ENCODE measurements at places on chromosomes 1 and 21. TPM values are rescaled to one million over a fixed set of nuclear protein-coding genes. Genes with fewer than 3 reads are reported as not detected.

CYP4A11 gene
- total RNA-seq: 0.79 TPM

FMO4 gene
- 1.9 TPM for total RNA-seq

ADAMTS5 gene
- 28.4 TPM for total RNA-seq

PRKAA2 gene
- total RNA-seq: 0.96 TPM

BARHL2 gene
- not detected for total RNA-seq

DNA sequence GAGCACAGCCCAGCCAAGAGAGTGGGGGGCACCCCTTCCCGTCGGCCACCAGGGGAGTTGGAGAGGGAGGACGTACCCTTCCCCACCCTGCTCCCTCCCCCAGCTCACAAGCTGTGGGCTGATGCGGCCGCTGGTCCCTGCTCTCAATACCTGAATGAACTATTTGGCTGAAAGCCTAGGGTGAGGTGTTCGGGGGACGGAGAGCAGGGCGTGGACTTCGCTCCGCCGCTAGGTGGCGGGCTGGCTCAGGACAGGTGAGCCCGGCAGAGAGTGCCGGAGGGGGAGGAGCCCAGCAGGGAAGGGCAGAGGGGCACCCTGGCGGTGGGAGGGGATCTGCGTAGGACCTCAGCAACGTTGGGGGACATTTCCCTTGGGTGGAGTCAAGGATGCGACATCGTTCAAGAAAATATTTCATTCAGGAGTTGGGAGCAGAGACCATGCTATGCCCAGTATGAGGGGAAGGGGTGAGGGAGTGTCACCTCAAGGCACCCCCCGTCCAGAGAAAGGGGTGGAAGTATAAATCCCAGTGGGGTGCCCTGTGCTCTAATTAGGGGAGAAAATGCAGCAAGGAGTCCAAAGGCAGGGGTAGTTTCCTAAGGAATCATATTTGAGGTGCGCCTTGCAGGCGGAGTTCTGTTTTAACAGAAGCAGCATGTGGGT lies 12.0 kb upstream of the RHBG start:
- DNase-seq: no peak

GRCh38 chr21:14962217-14962616 lies 102.6 kb downstream of the NRIP1 start:
- no peak for DNase-seq

DNA sequence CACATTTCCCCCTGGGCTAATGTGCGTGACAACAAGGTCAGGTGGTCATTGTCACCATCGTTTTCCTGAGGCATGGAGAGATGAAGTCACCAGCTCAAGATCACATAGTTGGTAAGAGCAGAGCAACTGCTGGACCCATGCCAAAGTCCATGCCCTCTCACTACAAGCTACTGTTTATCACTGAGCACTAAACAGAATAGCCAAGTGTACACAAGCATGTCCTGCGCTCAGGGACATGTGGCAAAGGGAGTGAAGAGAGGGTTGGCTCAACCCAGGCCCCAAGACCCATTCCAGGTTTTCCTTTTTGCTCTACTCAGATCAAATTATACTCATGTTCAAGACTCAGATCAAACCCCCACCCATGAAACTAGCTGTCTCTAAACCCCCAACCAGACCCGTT lies 20.8 kb downstream of the LRRC52 start:
- no peak for DNase-seq

- DNase-seq: no peak
Observed at GRCh38 chr1:81950591-81951244, 150.0 kb downstream of the ADGRL2 start.

- no peak for DNase-seq
Observed at GRCh38 chr1:57727121-57727520, 303.3 kb upstream of the DAB1 start.

DNA sequence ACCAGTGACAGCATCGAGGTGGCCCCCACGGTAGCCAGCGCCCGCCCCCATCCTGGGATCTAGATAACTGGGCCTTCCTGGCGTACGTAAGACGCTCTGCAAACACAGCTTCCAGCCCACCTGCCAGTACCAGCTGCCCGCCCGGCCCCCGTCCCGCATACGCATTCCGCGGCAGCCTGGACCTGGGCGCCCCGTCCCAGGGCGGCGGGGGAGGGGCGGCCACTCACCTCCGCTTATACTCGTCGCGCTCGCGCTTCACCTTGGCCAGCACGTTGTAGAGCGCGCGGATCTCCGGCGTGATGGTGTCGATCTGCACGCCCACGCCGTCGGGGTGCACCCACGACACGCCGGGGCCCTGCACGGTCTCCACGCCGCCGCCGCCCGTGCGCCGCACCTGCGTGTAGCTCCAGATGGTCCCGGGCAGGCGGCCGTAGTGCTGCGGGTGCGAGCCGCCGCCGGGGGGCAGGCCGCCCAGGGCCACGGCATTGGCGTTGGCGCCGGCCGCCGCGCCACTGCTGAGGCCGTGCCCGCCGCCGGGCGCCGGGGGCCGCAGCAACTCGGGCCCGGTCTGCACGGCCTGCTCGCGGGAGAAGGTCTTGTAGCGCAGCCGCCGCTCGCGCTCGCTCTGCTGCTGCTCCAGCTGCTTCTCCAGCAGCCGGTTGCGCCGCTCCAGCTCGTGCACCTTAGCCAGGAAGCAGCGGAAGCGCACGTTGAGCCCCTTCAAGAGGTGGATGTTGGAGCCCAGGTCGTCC lies 859 bp downstream of the IFFO2 start:
- no peak for DNase-seq

DNA sequence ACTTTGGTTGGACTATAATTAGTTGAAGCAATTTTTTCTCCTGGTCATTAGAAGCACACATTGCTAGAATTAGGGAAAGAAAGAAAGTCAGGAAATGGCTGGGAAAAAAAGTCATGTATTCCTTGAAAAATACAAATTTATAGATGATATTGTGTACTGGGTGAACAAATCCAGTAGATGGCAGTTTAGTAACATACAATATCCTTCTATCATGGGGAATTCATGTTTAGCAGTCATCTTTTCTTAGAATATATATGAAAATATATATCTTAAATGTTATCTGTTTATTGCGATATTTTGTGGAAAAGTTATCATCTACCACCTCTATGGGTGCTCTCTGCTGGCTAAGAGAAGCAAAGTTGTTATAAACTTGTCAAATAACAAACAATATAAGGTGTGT lies 13.1 kb upstream of the ZRANB2 start:
- no peak for DNase-seq

Measured in omental fat pad (tissue), 4 donors.